ENCODE measurements at places on chromosomes 7 and 10.

DNA sequence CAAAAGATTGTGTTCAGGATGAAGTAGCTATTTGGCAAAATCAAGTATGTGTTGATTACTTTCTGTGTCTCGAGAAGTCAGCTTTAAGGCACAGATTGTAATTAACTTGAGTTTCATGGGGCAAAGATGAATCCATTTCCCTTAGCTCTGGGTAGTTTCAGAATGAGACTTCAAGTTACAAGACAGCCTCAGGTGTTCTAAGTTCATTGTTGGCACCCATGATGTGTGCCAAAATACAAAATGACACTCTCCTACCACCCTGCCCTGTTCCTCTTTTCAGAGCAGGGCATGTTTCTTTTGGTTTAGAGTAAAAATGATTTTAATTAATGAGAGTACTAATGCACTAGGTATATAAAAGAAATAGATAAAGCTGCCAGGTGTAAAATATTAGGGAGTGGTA is 797.6 kb upstream of the POT1 start:
- DNase-seq = no peak

- DNase-seq = no peak
These were observed 75.4 kb downstream of the RABGEF1 start for GRCh38 chr7:66815951-66816350.

GRCh38 chr7:106614751-106615150 is 46.2 kb downstream of the CCDC71L start:
- DNase-seq = no peak

DNA sequence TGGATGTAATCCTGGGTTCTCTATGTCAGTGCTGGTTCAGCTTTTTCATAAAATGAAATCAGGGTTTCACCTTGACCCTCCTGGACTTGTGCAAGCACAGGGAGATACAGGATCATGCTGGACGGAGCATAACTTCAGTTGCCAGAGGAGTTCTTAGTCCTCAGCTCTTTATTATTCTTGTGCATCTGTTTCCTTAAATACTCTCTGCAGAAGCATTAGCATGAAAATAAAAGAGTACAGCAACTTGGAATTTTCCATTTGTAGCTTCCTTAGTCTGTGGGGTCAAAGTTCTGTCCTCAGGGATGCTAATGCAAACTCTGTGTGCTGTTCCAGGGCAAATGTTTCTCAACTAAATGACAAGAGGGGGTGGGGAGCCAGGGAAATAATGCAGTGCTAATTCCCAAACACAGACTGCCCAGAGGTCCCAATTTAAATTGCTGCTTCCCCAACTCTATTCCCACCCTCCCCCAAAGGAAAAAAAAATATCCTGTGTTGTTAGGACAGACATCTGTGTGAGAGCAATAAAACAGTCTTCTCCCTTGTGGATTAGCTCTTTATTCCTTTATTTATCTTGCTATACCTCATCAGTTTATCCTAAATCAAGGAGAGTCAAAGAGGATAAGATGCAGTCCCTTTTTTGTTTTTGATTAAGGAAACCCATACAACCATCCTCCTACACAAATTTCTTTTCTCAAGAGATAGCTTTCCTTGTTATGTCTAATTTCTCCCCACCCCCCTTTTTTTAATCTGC is 905.0 kb downstream of the LRMDA start:
- no peak for DNase-seq

- no peak for DNase-seq
These were observed 38.0 kb downstream of the MEOX2 start for GRCh38 chr7:15648461-15648961.

DNA sequence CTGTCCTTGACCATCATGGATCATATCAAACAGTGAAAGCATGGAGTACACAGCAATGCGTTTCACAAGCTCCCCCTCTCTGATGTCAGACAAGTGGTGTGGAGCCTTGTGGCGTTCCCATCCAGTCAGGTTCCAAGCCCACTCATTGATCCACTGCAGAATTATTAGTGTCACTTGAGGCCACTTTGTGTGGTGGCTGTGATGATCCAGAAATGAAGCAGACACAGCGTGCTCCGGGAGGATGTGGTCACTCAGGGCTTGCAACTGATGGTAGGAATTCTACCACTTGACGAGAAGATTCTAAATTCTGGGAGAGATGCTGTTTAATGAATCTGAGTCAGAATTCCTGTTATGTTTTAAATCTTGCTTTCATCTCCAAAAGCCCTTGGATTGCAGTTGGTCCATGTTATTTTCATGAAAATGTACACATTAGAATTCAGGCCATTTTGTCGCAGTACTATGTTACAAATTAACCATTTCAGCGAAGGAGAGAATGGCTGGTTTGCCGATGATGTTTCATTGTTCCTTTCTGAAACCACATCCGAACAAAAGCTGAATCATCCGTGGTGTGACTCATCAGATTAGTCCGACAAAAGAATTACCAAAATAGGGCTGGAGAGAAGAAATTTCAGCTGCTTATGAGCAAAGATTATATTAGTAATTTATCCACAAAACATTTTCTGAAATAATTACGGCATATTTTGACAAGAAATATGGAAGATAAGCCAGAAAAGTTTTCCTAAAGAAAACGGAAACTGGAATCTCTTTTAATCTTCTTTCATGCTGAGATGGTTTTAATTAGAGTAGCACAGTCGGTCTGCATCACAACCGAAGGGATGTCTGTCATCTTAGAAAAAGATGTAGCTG is 48.1 kb downstream of the INSYN2A start:
- DNase-seq = peak; percentile 84

DNA sequence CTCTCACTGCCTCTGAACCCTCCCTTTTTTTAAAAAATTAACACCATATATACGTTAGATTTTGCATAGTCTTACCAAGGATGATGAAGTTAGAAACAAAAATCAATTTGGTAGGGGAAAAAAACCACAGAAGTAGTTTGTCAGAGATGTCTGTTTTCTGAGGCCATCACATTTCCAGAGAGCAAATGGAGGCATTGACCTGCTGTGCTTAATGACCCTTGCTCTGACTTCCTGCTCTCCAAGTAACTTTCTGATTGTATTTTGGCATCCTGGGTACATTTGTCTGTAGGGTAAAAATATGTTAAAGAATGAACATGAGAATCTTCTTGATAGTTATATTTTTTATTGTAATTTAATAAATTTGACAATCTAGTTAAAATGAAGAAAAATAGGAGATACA is 140.2 kb downstream of the LCOR start:
- DNase-seq = no peak

- no peak for DNase-seq
These were observed 9.2 kb upstream of the SVIL start for GRCh38 chr10:29643771-29644501.

- no peak for DNase-seq
These were observed 96.2 kb downstream of the VOPP1 start for GRCh38 chr7:55475855-55476803.

- DNase-seq = no peak
These were observed 271.3 kb downstream of the TYW1 start for GRCh38 chr7:67267914-67268313.

DNA sequence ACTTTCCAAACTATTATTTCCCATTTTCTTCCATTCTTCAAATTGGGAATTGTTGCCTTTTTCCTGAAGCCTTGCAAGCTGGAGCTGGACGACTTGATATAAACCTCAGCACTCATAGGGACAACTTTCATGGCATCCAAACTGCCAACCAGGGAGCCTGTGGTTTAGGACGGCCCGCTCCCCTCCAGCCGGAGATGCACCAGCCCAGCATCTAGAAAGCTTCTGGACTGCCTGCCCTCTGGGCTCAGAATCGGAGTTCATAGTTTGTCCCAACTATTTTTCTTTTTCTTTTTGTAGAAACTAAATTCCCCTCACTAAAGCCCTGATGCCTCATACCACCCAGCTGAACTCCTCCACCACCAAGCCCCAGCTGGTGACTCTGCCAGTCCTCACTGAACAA is 200.3 kb downstream of the DNAJB6 start:
- DNase-seq = no peak

DNA sequence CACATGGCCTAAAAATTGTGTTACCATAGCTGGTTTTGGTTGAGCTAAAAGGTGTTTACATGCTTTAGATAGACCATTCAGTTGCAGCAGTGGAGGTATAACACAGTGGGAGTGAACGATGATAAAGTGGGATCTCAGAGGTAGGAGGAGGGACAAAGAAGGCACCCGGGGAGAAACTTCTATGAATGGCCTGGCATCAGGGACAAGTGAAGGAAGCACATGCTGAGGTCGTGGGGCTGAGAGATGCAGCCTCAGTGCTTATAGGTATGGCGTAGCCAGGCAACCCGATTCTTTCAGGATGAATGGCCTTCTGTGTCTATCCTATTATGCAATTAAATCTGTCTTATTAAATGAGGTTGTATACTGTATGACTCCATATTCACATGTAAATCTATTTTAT is 3.9 kb upstream of the CDK6 start:
- DNase-seq = no peak

DNA sequence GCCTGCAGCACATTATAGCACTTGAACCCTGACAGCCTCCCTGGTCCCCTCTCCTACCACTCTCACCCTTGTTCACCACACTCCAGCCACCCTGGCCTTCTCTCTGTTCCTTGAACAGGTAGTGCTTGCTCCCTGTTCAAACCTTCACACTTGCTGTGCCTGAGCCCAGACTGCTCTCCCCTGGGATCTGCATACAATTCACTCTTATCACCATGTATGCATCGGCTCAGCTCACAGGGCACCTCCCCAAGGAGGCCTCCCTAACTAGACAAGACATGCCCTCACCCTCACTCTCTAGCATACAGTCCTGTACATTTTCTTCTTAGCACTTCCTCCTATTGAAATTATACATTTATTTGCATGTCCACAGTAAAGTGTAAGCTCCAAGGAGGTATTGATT is 59.3 kb downstream of the FAM13C start:
- DNase-seq = no peak

- DNase-seq = peak; percentile 66
These were observed 2.2 kb upstream of the LRRC27 start for GRCh38 chr10:132329565-132330485.

GRCh38 chr7:18573410-18574234 is 78.1 kb downstream of the HDAC9 start:
- DNase-seq = no peak

- no peak for DNase-seq
These were observed 79.6 kb downstream of the ZNRF2 start for GRCh38 chr7:30363778-30364563.
